Endodermal cell (in vitro differentiated cells): ENCODE measurements at places on chromosomes 2 and 18.

- DNase-seq: no peak
These were observed 7.6 kb upstream of the NFE2L2 start for GRCh38 chr2:177271981-177272666.

GRCh38 chr2:239306274-239307220 is 94.3 kb downstream of the HDAC4 start:
- peak; percentile 30 for DNase-seq

- no peak for DNase-seq
These were observed 176.9 kb upstream of the SMAD7 start for GRCh38 chr18:49127471-49128190.

- DNase-seq: no peak
These were observed 67.2 kb downstream of the SLC8A1 start for GRCh38 chr2:40384714-40385113.

DNA sequence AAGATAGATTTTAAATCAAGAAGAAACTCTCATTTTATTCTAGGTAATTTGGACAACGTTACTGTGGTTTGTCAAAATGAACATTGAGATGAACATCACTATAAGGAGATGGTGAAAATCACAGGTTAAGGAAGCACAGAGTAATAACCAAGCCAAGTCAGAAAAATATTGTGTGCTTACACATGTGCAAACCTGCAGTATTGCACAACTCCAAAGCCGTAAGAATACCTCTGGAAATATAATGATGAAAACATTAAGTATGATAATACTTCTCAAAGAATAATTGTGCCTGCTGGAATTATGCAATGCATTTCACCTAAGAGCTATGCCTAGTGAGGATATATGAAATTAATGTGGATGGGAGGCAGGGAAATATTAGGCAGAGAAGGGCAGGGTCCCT is 21.1 kb upstream of the GALNT5 start:
- DNase-seq: no peak

- DNase-seq: no peak
These were observed 4.2 kb downstream of the UXS1 start for GRCh38 chr2:106189764-106190468.

DNA sequence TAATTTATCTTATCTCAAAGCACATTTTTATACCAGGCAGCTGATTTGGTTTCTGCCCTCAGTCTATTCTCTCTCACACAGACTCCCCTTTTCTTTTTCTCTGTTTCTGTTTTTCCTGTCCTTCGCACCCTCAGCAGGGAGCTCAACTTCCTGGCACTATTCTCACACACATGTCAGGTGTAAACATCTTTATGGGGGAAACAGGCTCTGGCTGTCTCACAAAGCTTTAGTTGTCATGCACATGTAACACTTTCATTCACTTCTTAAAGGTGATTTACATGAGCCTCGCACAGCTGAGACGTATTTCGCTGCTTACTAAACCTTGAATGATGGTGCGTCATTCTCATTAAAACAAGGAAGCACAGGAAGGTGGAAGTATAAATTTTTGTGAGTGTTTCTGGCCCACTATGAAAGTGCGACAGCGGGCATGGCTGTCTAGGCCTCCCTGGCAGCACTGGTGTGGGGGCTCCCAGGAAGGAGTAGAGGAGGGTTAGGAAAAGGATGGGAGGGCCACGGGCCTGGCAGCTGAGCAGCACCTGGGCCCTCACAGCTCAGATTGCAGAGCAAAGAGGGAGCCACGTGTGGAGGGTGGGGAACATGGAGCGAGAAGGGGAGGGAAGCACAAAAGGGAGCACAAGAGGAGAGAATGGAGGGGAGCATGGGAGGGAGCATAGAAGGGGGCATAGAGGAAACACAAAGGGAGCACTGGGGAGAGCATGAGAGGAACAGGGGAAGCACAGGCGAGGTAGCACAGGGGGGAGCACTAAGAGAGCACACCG is 46.2 kb upstream of the SNTG2 start:
- DNase-seq: peak; percentile 84

DNA sequence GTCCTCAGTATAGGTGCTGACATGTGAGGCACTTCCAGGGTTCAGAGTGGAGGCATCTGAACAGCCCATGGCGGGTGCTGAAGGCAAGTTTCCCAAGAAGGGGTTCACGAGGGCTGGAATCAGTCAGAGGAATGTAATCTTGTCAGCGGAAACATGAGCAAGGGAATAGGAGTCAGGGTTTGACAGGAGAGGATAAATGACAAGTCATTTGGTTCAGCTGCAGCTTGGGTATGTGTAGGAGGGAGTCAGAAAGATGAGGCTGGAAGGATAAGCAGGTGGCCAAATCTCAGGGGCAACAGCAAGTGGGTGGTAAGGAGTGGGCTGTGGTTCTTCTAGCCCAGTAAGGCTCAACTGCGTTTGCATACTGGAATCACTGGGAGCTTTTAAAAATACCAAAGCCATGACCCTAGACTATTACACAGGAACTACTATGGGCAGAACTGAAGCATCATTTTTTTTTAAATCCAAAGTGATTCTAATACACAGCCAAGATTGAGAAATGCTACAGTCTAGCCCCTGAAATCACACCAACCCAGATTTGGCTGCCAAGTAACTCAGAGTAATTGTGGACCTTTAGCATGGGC is 41.8 kb upstream of the NAB1 start:
- DNase-seq: no peak

- no peak for DNase-seq
These were observed 21.4 kb downstream of the MGAT5 start for GRCh38 chr2:134275058-134275862.

DNA sequence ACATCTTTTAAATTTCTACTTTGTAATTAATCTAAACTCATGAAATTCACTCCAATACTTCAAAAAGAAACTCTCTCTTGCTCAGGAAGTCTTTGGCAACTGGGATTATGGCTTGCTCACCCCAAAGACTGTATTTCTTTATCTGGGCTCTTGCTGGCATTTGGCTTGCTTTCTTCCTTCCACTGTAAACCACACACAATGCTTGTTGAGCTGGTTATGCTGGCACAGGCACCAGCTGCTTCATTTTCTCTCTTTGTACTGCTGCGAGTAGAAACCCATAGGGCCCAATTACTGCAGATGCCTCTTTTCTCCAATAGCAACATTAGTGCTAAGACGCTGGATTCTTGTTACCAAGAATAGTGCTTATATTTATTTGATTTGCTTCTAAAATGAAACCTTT is 51.4 kb downstream of the SLC38A11 start:
- no peak for DNase-seq

GRCh38 chr2:143081616-143082015 is 47.6 kb upstream of the ARHGAP15 start:
- no peak for DNase-seq

- DNase-seq: no peak
These were observed 135.6 kb downstream of the CDH2 start for GRCh38 chr18:28041366-28041765.

GRCh38 chr2:162433491-162433890 is 89.6 kb downstream of the GCA start:
- DNase-seq: no peak

- DNase-seq: no peak
These were observed 110.0 kb downstream of the NCKAP5 start for GRCh38 chr2:133458280-133458679.

GRCh38 chr2:100268986-100269385 is 53.3 kb downstream of the LONRF2 start:
- no peak for DNase-seq

GRCh38 chr2:85523062-85523902 is 15.7 kb upstream of the MAT2A start:
- no peak for DNase-seq

DNA sequence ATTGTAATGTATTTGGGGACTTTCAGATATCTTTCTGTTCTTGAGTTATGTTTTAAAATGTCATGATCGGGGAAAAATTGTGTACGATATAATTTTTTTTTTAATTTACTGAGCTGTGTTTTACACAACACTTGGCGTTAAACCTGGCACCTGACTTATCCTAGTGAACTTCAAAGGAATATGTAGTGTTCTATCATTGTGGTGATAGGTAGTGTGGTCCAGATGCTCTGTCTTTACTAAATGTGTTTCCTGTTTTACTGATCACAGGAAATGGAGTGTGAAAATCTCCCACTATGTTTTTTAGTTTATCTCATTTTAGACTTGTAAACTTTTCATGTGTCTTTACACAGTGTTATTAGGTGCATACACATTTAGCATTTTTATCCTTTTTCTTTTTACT is 98.0 kb downstream of the SLC5A7 start:
- DNase-seq: no peak

GRCh38 chr18:11512096-11513025 is 97.0 kb upstream of the SLC35G4 start:
- no peak for DNase-seq

- no peak for DNase-seq
These were observed 4.5 kb downstream of the DYTN start for GRCh38 chr2:206713746-206714145.

GRCh38 chr2:239298116-239298804 is 102.6 kb downstream of the HDAC4 start:
- DNase-seq: peak; percentile 26

DNA sequence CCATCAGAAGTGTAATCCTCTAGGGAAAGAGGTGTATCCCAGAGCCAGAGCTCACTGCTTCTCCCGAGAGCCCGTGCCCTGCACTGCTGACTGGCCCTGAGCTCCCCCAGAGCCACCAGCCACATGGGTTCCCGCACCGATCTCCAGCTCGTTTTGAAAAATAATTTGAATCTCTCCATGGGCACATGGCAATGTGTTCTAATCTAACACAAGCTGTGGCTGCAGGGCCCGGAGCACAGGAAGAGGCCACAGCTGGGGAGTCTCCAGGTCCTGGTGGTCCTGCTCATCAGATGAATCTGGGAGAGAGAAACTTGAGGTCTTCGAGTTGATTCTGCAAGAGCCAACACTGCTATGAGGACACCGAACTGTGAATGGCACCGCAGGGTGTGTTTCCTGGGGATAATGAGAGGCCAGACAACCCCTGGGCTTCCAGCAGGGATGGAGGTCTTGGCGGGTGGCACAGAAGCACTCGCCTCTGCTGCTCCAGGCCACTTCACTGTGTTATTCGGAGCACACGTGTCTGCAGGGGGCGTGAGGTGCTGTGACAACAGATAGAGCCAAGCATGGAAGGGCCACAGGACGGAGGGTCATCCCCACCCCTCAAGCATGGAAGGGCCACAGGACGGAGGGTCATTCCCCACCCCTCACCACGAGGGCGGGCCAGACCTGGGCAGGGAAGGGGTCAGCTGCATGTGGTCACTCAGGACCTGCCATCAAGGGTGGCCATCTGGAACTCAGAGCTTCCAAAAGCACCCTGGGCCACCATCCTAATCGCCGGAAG is 196.8 kb downstream of the NDUFA10 start:
- peak; percentile 44 for DNase-seq

DNA sequence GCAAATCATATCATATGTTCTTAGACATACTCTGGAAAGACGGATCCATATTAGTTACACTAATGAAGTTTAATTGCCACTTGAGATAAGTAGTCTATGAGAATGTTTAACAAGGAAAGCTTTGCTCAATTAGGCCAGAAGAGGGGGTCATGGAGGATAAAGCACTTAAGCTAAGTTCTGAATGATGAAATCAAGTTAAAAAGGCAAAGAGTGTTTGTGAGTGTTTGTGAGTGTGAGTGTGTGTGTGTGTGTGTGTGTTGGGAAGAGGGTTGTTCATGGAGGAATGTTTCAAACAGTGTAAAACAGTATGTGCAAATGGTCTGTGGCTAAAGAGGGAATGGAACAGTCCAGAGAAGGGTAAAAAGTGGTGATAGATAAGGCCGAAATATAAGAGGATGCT is 360.9 kb downstream of the ERBB4 start:
- DNase-seq: peak; percentile 43

- DNase-seq: peak; percentile 55
These were observed 102.5 kb downstream of the BARD1 start for GRCh38 chr2:214706986-214707385.

DNA sequence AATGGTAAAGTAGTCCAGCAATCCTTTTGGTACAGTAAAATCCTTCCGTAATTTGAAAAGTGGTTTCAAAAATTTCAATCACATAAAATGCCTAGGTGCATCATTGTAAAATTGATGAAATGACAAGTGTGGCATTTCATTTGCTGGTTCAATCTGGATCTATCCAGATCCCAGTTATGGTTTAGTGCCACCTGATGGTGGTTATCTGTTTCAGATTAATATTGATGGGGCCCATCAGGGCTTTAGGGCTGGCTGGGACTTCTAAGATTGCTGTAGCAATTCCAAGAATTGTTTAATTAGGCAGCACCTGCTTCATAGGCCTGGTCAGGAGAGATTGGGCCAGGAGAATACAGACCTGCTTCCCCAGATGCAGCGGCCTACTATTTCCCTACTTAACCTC is 55.5 kb upstream of the PIK3C3 start:
- DNase-seq: no peak

- no peak for DNase-seq
These were observed 366.0 kb upstream of the SLC14A2 start for GRCh38 chr18:45249246-45249661.

DNA sequence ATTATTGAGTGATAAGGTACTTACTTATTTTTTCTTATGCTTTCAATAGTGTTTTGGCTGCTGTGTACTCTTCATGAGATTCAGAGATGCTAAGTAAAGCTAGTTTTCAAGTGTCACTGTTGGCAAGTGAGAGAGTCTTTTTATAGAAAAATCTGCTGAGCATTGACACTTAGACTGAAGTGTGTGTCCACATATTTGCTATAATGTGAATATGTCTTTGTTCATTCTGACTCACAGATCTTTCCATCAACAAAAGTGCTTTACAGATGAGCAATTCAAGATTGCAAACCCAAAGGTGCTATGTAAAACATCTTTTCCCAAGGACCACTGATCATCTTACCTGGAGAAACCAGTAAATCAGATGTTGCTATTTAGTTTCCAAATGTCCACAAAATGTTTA is 410.6 kb upstream of the FIGN start:
- no peak for DNase-seq

DNA sequence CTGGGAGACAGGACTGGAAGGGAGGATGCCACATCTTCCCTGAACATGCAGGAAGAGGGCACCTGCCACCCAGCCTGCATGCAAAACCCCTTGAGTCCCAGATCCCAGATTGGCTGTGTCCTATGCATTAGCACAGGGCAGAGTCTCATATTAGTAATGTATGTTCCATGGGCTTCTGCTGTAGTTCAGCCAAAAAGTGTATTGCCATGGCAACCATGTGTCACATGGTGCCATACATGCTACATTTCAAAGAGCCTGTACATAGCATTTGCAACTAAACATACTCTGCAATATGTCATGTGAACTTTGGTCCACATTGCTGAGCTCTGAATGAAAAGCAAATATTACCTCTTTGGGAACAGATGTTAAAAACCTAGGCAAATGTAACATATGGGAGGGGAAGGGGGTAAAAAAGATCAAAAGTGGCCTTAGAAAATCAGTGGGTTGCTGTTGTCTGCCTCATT is 78.4 kb downstream of the DPP4 start:
- no peak for DNase-seq

GRCh38 chr2:122543815-122544214 is 788.4 kb downstream of the TSN start:
- DNase-seq: no peak

DNA sequence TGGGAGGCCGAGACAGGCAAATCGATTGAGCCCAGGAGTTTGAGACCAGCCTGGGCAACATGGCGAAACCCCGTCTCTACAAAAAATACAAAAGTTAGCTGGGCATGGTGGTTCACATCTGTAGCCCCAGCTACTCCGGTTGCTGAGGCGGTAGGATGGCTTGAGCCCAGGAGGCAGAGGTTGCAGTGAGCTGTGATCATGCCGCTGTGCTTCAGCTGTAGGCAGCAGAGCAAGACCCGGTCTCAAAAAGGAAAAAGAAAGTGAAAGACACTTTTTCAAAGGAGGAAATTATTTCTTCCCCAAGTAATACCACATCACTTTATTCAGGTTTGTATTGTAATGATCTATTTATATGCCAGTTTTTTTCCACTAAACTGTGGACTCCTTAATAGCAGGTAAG is 35.7 kb upstream of the TAF4B start:
- no peak for DNase-seq
